ENCODE measurements at places on chromosomes 4 and X. TPM values are rescaled to one million over a fixed set of nuclear protein-coding genes. Genes with fewer than 3 reads are reported as not detected.

Gene CXorf49
- polyA plus RNA-seq, result not detected

Gene AKAP14
- polyA plus RNA-seq, result not detected

Gene ZCCHC18
- not detected for polyA plus RNA-seq

Gene CENPE
- 6.1 TPM for polyA plus RNA-seq

Gene CTAG1B
- not detected for polyA plus RNA-seq

Gene PCSK1N
- 1.6 TPM for polyA plus RNA-seq

Gene L1CAM
- 31.1 TPM for polyA plus RNA-seq

Gene CCKAR
- polyA plus RNA-seq, result not detected

Gene ARHGEF6
- polyA plus RNA-seq, result 0.18 TPM

Gene THOC2
- polyA plus RNA-seq, result 47.2 TPM

Gene CNKSR2
- 0.63 TPM for polyA plus RNA-seq

Gene TAF7L
- polyA plus RNA-seq, result 0.06 TPM

Gene PRAF2
- 9.8 TPM for polyA plus RNA-seq

Gene GLRA3
- not detected for polyA plus RNA-seq

Gene GASK1B
- 3.1 TPM for polyA plus RNA-seq

Gene PARM1
- 0.05 TPM for polyA plus RNA-seq

Gene TRIM60
- not detected for polyA plus RNA-seq

Gene MAGEA8
- polyA plus RNA-seq, result not detected

Gene MUC7
- not detected for polyA plus RNA-seq

Gene CYTL1
- 0.30 TPM for polyA plus RNA-seq

Gene LRIT3
- 0.05 TPM for polyA plus RNA-seq

Gene RAB40AL
- 0.09 TPM for polyA plus RNA-seq

Gene TRO
- polyA plus RNA-seq, result 1.5 TPM

Gene SATL1
- polyA plus RNA-seq, result 0.18 TPM

Gene PDGFC
- 29.7 TPM for polyA plus RNA-seq

Gene CDKL2
- polyA plus RNA-seq, result 0.64 TPM

Gene FOXR2
- not detected for polyA plus RNA-seq

Gene DDX53
- not detected for polyA plus RNA-seq

Gene XAGE1A
- not detected for polyA plus RNA-seq

Gene RAB39B
- polyA plus RNA-seq, result 0.05 TPM
